ENCODE measurements at places on chromosomes 16 and 17.
A peak's percentile ranks its signal among the peaks of the same experiment; 100 is the strongest.

- DNase-seq: no peak
Measured at GRCh38 chr17:79071161-79071740, 3.4 kb upstream of the ENGASE start.

DNA sequence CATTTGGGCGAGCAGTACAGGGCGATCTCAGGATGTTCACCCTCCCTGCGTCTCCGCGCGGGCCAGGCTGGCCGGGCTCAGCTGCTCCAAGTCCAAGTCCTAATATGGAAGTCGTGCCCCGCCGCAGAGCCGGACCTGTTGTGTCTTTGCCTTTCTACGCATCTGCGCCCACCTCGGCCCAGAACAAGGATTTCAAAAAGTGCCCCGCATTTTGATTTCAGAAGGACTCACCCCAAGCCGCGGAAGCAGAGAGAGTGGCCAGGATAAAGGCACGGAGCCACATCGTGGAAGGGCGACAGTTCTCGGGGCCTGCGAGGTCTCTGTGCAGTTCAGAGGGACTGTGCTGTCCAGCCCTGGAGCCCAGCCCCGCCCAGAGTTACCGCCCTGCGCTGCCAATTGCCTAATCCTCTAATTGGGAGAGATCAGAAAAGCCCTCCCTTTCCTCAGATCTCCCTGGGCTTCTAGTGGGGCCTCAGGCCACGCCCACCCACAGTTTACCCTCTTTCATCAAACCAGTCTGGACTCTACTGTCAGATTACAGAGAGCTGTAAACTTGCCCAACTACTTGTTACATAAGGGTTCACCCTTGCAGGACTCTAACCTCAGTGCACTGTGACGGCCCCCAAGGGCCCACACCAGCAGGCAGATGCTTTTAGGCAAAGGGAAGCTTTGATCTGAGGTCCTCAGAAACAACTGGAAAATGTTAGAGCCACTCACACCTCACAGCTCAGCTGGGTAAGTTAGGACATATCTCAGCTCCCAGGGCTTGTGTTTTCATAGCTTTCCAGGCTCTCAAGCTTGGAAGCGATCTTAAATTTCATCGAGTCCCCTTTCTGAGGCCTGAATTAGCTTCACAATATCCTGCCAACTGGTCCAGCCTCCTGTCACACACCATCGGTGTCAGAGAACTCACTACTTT, at the start of gene CES1:
Gene CES1 (minus strand): TSS at position 324 of the 919 bp plus-strand sequence. CDS start 41 bp downstream, at position 283.
- no peak for DNase-seq

DNA sequence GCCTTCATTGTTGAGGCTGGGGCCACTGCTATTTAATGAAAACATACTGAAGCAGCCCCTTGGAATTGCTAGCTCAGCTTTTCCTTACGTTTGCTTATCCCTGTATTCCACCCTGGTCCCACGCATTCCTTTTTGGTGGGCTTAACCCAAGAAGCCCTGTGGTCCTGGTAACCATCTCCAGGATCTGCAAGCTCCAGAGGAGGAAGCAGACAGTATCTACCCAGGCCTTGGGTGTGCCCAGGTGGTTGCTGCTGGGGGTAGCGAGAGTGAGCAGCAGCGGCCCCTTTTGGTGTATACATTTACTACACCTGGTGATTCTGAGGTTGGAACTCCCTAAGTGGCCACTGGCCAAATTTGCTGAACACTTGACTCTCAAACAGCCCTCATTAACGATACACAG, 97.7 kb downstream of the CBLN1 start:
- DNase-seq: peak; percentile 80

GRCh38 chr17:76307966-76308338, at the start of gene QRICH2:
Gene QRICH2, minus strand, starts transcription at chr17:76308276. Its CDS starts 278 bp downstream, at chr17:76307998.
- no peak for DNase-seq

DNA sequence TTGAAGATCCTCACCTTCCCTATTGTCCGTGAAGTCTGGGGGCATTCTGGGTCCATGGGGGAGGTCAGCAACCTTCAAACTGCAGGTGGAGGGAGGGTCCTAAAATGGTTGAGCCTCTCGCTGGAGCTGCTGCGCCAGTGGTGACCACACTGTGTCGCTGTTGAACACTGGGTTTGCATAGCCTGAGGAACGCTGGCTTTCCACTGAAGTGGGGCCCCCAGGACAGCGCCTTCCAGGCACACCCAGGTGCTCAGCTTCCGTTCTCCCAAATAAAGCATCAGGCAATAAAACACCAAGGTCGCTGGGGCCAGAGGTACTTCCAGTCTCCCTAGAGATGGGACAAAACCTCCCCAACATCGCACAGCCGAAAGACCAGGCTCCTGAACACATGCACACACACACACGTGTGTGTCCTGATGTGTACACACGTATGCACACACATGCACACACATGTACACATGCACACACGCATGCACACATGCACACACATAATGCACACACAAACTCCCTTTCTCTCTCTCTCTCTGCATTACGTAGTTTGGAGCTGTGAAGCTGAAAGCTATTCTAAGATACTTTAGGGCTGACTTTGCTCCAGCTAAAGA, 120.6 kb downstream of the IRF8 start:
- DNase-seq: peak; percentile 51

- no peak for DNase-seq
Measured at GRCh38 chr17:63116228-63116627, 150.2 kb downstream of the TANC2 start.

GRCh38 chr17:18184143-18185031, 759 bp downstream of the ALKBH5 start:
- DNase-seq: peak; percentile 82

- DNase-seq: no peak
Measured at GRCh38 chr17:76053246-76054111, 18.8 kb downstream of the SRP68 start.

GRCh38 chr17:36506249-36506826, 19.9 kb downstream of the ZNHIT3 start:
- DNase-seq: no peak

- DNase-seq: peak; percentile 95
Measured at GRCh38 chr16:720447-720989, 428 bp upstream of the ANTKMT start.

GRCh38 chr17:41777574-41778188, 8.8 kb downstream of the JUP start:
- DNase-seq: no peak

DNA sequence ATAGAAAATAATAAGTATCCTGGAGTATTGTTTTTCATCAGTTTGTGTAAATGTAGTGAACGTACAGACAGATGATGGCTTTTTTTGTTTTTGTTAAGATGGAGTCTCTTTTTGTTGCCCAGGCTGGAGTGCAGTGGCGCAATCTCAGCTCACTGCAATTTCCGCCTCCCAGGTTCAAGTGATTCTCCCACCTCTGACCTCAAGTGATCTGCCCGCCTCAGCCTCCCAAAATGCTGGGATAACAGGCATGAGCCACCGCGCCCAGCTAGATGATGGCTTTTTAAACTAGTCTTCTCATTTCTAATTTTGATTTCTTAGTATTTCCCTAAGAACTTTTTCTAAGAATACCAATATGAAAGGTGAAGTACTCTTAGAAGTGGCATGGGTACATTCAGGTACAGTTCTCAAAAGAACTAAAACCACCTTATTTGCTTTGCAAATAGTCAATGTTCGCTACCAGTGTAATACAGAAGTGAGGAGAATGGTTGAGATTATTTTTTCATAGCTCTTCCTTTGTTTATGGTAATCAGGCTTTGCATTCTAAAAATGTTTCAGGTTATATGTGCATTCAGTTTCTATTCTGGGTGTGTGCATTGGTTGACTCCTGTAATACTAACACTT, 34.2 kb downstream of the TTC19 start:
- DNase-seq: peak; percentile 53

GRCh38 chr17:30921544-30922196, at the start of gene ADAP2:
Gene ADAP2, plus strand, starts transcription at chr17:30921945. Its CDS starts 70 bp downstream, at chr17:30922015.
- DNase-seq: peak; percentile 75

DNA sequence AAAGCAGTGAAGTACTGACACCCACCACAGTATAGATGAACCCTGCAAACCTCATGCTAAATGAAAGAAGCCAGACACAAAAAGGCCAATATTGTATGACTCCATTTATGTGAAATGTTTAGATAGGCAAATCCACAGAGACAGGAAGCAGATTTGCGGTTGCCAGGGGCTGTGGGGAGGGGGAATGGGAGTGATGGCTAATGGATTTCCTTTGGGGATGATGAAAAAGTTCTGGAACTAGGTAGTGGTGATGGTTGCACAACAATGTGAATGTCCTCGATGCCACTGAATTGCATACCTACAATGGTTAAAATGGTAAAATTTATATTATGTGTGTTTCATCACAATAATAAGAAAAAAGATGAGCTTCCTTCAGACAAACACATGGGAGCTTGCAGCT, 28.4 kb upstream of the WFIKKN2 start:
- no peak for DNase-seq

DNA sequence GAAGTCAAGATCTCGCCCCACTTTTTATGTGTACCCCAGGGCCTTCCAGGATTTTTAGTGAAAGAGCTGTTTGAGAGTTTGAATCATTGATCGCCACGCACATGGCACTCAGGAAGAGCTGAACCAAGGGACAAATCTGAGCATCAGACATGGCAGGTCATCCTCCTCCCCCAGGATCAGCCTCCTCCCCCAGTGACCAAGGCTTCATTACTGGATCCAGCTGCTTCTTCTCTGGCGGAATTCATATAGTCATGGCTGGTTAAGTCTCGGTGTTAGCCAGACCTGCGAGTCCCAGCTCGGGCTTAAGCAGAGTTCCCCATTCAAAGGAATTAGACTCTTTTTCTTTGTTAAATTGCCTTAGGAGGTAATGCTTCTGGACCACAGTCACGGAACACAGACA, 32.5 kb downstream of the CDRT4 start:
- no peak for DNase-seq

GRCh38 chr17:76351526-76352071, 2.1 kb downstream of the PRPSAP1 start:
- DNase-seq: peak; percentile 27

DNA sequence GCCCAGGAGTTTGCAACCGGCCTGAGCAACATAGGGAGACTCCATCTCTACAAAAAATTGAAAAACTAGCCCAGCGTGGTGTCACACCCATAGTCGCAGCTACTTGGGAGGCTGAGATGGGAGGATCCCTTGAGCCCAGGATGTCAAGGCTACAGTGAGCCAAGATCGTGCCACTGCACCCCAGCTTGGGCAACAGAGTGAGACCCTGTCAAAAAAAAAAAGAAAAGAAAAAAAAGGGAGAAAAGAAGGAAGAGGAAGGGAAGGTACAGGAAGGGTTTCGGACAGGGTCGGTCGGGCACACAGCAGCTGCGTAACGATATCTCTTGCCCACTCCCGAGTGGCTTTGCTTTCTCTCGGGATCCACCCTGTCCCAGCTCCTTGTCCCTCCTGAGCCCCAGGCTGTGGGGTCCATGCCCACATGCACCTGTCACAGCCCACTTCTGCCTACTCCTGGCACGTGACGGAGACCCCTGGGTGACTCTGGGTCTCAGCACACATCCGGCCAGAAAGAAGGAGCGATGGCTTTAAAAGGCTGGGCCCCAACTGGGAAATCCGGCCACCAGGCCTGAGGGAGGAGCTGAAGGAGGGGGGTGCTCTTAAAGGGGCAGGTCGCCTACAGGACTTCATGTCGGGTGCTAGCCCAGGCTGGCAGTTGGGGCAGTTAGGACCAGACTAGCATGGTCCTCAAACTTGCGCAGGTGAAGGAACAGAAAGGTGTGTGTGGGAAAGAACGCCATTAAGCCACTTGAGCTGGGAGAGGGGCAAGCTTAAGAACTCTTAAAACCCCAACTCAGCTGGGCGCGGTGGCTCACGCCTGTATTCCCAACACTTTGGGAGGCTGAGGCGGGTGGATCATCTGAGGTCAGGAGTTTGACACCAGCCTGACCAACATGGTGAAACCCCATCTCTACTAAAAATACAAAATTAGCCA, at the start of gene GHDC:
Gene GHDC (minus strand): TSS at position 526 of the 931 bp plus-strand sequence. CDS start 913 bp downstream, outside the sequence.
- peak; percentile 95 for DNase-seq

- no peak for DNase-seq
Measured at GRCh38 chr16:26454102-26454501, 612.6 kb upstream of the C16orf82 start.

DNA sequence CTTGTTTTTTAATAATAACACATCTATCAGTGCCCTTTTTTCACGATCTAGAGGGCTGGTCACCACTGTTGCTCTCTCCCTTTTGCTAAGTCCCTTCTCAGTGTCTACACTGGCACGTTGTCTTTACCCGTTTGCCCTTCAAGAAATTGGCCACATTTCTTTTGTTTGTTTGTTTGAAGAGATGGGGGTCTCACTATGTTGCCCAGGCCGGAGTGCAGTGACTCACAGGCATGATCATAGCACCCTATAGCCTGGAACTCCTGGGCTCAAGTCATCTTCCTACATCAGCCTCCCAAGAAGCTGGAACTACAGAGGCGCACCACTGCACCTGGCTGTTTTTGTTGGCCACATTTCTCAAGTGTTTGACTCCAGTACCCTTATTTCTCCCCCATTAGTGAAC, 138.0 kb upstream of the AXIN2 start:
- no peak for DNase-seq

DNA sequence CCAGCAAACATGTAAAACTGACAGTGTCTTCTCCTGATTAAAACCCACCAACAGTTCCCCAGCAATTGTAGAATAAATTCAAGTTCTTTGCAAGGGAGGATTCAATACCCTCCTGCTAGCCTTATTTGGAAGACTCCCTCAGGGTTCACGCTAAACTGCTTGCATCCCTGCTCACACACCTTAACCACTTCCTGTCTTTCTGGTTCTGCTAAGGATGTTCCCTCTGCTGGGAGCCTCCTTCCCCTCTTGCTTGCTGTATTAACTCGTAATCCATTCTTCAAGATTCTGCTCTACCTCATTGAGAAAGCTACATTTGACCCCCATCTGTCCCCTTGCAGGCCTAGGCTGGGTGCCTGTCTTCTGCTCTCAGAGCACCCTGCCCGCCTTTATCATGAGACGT, 2.3 kb upstream of the SHISA6 start:
- no peak for DNase-seq

- no peak for DNase-seq
Measured at GRCh38 chr17:57394375-57394774, 138.1 kb downstream of the MSI2 start.

DNA sequence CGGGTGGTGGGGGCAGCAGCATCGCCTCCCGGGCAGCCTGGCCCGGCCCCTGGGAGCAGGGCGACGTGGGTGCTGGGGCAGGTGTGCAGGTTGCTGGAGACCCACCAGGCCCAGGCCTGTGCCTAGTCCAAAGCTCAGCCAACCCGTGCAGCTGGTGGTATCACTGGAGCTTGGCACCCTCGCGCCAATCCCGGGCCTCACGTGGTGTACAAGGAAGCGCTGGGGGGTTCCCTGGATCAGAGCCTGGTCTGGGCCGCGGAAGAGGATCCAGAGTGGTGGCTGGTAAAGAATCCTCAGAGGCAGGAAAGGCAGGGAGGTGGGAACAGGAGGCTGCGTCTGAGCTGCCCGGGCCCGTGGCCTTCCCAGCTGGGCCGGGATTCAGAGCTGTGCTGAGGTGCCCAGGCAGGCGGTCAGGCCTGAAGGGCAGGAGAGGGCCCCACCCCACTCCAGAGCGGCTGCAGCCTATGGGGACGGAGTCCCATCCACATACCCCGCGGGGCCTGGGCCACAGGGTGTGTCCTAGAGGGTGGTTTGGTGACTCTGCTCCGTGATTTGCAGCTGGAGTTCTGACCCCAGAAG, 36.2 kb downstream of the ZFPM1 start:
- DNase-seq: no peak

All from Karpas-422 (cell line).